ENCODE measurements at places on chromosomes 3 and 15.

GRCh38 chr15:49242820-49243219 lies 72.8 kb downstream of the GALK2 start:
- DNase-seq, result peak; percentile 72

DNA sequence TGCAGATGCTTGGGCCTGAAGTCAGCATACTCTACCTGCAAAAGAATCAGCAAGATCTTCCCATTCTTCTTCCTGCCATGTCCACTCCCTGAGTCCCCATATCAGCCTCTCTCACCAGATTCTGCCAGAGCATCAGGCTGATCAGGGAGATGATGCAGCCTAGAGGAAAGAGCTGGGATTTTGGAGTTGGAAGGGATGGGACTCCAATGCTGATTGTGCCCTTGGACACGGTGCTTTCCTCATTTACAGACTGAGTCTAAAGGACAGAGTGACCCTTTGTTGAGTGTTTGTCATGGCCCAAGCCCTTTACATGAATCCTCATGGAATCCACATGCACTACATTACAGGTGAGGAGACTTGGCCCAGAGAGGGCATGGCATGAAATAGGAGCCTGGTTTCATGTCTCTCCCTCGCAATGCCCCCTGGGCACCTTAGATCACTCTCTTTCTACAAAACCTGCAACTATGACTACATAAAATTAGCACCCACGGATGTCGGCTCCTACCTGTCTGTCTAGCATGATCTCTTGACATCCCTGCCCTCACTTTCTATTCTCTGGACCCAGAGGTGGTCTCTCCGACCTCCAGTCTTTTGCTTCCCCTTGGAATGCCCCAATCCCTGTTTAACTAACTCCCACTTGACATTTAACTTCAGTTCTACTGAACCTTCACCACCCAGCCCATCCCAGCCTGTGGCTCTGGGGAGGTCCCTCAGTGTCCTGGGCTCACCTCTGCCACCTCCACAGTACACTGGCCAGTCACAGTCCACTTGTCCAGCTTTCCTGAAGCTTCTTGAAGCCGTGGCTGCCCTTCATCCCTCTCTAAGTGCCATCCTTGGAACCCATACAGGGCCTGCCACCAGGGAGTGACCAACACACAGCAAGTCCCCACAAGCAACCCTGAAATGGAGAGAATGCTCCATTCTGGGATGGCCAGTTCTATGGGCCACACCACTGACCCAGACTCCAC lies 173.5 kb downstream of the ABHD5 start:
- DNase-seq, result no peak

GRCh38 chr3:9715136-9715535 lies 11.5 kb downstream of the CPNE9 start:
- DNase-seq, result no peak

- no peak for DNase-seq
These were observed 8.7 kb upstream of the RFX7 start for GRCh38 chr15:56252386-56252785.

DNA sequence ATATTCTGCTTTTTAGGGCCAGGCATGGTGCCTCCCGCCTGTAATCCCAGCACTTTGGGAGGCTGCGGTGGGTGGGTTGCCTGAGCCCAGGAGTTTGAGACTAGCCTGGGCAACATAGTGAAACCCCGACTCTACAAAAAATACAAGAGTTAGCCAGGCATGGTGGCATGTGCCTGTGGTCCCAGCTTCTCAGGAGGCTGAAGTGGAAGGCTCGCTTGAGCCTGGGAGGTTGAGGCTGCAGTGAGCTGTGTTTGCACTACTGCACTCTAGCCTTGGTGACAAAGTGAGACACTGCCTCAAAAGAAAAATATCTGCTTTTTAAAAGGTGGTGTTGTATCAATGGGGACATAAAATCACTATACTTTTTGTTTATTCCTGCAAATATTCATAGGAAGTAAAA lies 112.8 kb downstream of the C3orf38 start:
- DNase-seq, result no peak
